NCI-H69 (cell line): ENCODE measurements at places on chromosomes 3 and 15.

DNA sequence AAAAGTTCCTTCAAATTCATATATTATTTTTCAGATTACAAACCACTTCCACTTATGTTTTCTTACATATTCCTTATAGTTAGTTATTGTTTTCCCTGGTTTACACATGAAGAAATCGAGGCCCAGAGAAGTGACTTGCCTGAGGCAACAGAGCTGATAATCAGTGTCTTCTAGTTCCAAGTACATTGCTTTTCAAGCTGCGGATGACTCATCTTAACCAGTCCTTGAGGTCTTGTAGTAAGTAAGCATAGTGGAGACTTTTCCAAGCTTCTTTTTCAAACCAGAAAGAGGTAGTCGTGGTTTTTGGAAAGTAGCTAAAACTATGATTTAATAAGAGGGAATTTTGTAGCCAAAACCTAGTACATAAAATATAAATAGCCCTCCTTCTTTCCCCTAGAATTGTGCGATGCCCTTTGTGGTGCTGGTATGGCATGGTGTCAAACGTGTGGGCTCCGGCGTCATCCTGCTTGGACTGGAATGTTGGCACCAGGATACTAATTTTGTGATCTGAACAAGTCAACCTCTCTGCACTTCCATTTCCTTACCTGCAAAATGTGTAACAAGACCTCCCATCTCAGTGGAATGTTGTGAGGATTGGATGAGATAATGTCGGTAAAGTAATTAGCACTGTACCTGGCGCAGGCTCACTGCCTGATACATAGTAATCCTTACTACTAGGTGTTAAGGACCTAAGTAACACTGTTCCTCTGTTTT, 19.0 kb upstream of the DLG1 start:
- DNase-seq, result peak; percentile 21

DNA sequence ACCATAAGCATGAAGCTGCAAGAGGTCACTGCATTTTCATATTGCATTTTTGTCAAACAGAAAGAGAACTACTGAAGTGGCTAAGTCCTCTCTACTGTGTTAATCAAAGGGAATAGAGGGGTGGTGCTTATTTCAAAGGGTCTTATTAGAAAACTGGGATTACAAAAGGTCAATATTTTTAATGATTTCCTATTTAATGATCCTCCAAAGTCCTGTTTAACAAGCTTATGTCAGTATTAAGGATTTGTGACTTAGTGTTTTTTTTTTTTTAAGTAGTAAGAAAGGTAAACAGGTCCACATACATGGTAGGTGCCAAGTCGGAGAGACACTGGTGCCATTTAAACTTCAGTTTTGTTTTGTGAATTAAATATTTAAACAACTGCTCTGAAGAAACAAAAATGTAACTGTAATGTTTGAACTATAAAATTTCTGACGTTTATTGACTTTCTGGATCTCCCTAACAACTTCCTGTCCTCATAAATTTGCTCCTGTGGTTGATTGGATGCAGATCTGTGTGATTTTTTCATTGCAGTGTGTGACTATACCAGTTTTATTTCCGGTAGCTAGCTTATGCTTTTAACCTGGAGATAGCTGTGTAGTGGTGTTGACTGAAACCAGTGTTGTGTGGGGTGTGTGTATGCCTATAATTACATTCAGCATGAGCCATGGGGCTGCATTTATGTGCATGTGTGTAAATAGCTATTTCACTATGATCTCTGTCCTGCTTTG, 8.6 kb upstream of the CACNA1D start:
- DNase-seq, result peak; percentile 45

- DNase-seq, result no peak
Measured at GRCh38 chr3:183515968-183516851, 39.3 kb downstream of the KLHL6 start.

DNA sequence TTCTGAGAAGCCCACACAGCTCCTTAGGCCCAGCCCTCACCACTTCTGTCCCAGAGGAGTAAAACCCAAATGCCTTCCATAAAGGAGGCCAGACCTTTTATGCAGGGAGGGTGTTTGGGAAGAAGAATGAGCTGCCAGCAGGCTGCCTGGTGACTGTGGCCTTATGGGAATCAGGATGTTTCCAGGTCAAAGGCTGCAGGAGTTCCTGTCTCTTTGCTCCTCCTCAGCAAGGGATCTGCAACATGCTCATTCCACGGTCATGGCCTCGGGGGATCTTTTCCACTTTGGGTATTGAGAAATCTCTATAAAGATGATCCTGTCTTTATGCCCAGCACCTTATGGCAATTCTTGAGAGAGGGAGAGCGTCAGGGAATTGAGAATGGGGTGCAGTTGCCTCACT, 25.2 kb upstream of the MAGEF1 start:
- no peak for DNase-seq

GRCh38 chr15:78054518-78054917, 23.0 kb downstream of the TBC1D2B start:
- DNase-seq, result no peak

DNA sequence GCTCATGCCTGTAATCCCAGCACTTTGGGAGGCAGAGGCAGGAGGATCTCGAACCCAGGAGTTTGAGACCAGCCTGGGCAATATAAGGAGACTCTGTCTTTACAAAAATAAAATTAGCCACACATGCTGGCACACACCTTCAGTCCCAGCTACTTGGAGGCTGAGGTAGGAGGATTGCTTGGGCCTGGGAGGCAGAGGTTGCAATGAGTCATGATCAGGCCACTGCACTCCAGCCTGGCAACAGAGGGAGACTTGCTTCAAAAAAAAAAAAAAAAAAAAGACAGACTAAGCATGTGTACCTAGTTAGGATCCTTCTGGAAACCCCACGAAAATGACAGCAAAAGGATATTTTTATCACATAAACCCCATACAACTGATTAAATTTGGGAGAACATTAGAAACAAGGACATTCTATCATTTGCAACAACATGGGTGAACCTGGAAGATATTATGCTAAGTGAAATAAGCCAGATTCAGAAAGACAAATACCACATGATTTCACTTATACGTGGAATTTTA, 44.9 kb downstream of the METTL6 start:
- DNase-seq, result no peak

- DNase-seq, result no peak
Measured at GRCh38 chr15:70030851-70031250, 66.9 kb downstream of the TLE3 start.

DNA sequence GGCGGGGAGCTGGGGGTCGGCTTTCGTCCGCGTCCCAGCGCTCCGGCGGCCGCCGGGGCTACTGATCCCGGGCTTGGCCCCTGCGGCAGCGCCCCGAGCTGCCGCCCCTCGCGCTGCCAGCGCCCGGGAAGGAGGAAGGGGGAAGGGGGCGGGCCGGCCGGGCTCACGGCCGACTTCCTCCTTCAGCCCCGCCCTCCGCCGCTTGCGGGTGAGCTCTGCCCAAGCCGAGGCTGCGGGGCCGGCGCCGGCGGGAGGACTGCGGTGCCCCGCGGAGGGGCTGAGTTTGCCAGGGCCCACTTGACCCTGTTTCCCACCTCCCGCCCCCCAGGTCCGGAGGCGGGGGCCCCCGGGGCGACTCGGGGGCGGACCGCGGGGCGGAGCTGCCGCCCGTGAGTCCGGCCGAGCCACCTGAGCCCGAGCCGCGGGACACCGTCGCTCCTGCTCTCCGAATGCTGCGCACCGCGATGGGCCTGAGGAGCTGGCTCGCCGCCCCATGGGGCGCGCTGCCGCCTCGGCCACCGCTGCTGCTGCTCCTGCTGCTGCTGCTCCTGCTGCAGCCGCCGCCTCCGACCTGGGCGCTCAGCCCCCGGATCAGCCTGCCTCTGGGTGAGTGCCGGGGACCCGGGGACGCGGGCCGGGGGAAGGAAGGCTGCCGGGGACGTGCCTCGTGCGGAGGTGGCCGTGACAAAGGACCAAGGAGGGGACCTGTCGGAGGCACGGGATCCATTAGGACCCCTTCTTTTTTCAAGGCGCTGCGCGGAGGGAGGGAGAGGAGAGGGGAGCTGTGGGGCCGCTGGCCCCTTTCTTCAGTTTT, at the start of gene SEMA4B:
Gene SEMA4B, plus strand, starts transcription at position 201 of the 814 bp plus-strand sequence. Its CDS starts 249 bp downstream, at position 450.
- peak; percentile 82 for DNase-seq

DNA sequence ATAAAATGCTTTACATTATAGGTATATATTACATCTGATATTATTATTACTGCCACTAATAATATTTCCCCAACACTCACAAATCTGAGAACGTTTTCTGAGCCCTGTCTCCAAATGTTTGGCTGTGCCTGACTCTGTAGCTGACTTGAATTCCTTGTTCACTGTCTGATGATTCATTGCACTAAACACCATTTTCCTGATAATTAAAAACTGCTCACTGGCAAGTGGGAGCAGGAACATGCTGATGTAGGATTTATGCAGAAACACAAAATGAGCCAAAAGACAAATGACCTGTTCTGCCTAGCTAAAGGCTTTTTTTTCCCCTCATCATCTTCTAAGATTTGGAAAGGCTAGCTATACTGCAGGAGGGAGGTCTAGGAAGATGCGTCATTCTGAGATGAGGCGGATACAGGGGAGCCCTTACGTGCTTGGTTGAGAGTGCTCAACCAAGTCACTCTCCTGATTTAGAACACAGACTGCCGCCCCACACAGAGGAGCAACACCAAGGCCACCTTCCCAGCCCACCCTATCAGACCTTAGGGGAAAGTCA, 380.7 kb downstream of the EPHB1 start:
- no peak for DNase-seq

DNA sequence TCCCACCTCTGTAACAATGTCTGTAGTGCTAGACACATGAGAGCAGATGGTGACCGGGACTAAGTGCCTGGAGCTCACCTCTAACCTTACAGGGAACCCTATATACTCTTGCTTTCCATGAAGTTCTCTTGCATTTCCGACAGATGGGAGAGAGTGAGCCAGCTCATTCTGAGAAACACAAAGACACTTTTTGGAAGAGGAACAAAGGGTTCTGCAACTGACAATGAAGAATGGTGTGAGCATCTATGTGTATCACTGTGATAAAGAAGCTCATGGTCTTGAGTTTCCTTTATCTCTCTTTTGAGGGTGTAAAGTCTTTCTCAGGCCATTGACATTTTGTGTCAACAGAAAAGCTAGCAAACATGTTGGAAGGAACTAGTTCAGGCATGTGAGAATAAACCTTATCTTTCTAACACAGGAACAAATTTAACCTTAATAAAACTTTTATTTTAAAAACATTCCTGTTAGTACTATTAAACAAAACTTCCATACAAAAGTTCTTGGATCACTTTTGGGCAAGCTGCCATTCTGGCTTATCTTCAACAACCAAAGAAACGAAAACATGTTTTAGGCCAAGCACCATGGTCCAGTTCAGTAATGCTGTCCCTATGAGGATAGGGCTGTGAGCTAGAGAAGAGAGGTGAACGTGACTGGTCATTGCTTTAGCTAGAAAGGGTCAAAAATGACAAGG, 142.7 kb downstream of the THRB start:
- DNase-seq, result peak; percentile 6

DNA sequence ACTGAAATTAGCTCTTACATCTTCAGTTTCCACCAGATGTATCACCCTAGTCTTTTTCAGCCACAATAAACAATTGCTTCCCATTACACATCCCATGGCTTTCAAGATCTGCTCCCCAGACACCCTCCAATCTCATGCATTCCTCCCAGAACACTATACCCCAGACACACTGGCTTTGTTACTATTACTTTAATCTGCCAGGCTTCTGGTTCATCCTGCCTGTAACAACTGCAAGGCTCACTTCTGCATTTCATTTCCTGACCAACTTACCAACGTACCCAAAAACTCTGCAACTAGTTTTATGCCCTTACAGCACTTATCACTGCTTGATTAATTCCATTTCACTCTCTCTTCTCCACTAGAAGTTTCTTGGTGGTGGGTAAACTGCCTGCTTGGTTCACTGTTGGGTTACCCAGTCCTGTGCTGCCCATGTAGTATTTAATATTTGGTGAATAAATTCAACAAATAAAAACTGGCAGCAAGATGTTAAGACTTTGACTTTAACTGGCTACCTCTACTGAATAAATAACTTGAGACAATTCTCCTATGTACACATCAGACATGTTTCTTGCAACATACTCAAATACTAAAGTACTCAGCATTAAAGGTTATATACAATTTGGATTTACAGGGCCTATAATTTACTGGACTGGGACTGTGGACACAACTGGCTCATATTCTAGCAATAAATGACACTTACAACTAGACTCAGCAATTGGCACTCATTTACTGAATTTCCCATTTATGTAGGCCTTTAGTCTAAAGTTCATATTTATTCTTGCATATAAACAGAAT, 2.7 kb downstream of the RPL22L1 start:
- DNase-seq, result no peak

DNA sequence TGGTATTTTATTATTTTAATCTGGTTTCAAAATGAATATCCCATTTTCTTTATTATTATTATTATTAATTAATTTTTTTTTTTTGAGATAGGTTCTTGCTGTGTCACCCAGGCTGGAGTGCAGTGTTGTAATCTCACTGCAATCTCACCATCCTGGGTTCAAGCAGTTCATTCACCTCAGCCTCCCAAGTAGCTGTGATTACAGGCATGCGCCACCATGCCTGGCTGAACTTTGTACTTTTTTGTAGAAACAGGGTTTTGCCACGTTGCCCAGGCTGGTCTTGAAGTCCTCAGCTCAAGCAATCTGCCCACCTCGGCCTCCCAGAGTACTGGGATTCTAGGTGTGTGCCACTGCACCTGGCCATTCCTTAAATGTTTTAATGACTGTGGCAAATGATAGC, 28.6 kb downstream of the DAG1 start:
- DNase-seq, result no peak

DNA sequence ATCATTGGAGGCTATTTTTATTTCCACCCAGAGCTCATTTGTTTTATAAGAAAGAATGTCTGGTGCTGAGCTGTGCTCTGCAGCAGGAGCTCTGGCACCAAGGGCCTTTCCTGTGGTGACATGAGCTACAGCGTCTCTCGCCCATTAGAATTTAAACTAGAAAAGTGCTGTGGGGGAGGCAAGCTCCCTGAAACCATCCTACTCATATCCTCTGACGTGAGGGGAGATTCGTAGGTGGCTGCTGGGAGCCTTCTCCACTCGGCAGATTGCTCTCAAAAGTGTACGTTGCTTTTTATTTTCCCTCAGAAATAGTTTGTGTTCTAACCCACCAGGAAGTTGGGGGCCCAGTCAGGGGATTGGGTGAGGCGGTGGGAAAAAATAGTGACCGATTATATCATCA, 76.3 kb upstream of the ARHGEF3 start:
- DNase-seq, result no peak

GRCh38 chr3:123602325-123602724, 17.5 kb upstream of the HACD2 start:
- peak; percentile 33 for DNase-seq

GRCh38 chr15:47570881-47571640, 146.2 kb upstream of the SEMA6D start:
- DNase-seq, result peak; percentile 17

- no peak for DNase-seq
Measured at GRCh38 chr3:15903164-15903563, 105.4 kb upstream of the ANKRD28 start.
